GM12892 (cell line): ENCODE measurements at places on chromosomes 1 and 21.

GRCh38 chr1:91165033-91165654 lies 143.3 kb upstream of the ZNF644 start:
- peak; percentile 42 for DNase-seq

DNA sequence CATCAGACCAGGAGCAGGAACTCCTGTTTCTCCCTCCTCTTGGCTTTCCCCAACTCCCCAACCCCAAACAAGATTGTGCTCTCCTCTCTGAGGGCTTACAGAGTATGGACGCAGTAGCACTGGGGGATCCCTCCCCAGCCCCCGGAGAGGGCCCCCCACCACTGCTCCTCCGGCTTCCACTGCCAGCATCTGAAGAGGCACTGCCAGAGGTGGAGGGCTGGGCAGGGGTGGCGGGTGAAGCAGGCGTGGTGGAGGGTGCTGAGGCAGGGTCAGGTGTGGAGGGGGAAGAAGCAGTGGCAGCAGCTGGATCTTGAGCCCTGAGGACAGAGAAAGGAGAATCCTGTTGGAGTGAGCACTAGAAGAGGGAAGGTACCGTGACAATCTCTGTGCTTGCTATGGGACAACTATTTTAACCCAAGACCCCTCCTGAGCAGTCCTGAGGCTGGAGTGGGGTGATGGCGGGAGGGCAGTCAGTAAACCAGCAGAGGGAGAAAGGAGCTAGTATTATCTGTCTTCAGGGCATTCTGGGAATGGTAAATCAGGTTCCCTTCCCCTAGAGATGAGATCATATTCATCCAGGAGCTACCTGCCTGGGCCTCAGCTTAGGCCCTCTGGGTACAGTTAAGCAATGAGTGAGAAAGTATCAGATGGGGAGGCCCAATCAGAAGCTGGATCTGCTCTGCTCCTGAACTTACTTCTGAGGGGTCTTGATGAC lies 2.4 kb downstream of the UBQLN4 start:
- DNase-seq: no peak

- DNase-seq: no peak
Measured at GRCh38 chr1:93692451-93692861, 10.8 kb upstream of the BCAR3 start.

DNA sequence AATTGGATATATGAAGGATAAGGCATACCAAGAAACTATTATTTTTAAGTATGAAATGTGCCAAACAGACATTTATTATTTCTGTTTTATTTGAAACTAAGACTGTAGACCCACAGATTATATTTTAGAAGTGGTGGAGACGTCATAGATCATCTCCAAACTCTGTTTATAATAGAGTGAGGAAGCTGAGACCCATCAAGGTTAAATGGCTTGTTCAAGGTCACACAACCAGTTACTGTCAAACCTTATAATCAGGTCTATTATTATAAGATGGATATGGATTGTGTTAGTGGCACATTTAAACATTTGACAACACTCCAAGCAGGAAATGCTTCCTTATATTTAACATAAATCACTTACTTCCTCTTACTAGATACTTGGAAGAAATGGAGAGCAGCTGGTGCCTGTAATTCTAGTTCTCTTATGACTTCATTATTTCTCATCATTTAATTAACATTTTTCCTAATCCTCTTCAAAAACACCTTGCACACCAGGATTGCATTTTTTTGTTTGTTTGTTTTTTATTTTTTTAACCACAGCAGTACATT lies 117.0 kb downstream of the NEK7 start:
- no peak for DNase-seq

DNA sequence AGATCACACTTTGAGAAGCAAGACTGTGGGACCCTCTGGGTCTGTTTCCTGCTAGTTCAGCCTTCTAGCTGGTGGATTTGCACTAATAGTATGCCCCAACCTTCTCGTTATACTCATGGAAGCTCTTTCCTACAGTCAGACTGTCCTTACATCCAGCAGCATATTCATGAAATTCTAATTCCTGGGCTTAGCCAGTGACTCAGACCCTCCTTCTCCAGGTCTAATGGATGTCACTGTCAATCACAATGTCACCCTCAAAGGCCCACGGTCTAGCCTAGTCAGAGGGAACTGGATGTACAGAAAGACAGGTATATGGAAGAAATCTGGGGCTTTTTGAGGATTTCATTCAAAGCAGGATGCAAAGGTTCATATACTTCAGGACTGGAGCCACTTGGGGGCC lies 72.4 kb downstream of the KCNJ15 start:
- DNase-seq: no peak

DNA sequence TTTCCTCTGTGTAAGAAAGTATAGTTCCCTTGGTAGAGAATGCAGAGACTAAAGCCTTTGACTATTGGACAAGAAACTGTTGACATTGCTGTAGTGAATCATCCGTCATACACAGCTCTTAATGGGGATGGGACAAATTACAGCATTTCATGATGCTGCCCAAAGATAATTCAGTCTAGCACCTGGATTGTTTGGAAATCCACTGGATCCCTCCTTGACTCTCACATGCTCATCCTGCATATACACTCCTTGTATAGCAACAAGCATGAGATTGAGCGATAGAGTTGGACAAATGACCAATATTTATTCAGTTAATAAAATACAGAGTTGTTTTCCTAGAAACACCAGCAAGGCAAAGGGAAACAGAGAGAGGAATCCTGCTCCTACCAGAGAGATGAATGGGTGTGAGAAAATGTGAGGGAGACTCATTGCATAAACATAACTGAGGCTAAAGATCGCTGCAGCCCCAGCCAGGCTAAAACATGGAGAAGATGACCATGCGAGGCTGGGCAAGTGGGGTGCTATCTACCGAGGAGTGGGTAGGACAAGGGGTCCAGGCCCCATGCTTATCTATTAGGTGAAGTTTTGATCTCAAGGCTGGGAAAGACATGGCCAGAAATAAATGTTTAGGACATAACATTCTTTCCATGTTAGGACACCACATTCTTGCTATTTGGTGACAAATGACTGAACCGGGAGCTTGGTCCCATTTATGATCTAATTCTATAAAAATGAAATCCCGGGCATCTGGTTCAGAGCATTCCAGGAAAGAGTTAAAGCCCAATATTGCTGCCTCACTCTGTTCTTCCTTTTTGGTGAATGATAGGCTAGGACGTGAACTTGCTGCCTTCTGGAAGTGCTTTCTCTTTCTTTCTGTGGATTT lies 153.2 kb downstream of the TGFB2 start:
- no peak for DNase-seq

DNA sequence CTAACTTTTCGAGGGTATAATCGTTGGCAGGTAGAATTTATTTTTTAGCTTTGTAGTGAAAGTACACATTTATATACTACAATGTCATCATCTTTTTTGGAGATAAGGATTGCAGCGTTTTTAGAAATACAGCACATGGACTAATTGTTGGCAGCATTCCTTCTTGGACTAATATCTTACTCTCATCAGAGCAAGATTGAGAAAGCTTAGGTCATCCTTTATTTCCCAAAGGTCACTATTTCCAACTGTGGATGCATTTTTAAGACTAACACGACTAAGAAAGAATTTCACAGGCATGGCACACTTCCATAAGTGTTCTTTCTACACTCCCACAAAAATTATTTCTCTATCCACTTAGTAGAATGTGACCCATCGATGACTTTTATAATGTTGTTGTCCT lies 732.3 kb downstream of the NCAM2 start:
- DNase-seq: no peak

- no peak for DNase-seq
Measured at GRCh38 chr1:41958015-41958673, 39.4 kb upstream of the HIVEP3 start.

DNA sequence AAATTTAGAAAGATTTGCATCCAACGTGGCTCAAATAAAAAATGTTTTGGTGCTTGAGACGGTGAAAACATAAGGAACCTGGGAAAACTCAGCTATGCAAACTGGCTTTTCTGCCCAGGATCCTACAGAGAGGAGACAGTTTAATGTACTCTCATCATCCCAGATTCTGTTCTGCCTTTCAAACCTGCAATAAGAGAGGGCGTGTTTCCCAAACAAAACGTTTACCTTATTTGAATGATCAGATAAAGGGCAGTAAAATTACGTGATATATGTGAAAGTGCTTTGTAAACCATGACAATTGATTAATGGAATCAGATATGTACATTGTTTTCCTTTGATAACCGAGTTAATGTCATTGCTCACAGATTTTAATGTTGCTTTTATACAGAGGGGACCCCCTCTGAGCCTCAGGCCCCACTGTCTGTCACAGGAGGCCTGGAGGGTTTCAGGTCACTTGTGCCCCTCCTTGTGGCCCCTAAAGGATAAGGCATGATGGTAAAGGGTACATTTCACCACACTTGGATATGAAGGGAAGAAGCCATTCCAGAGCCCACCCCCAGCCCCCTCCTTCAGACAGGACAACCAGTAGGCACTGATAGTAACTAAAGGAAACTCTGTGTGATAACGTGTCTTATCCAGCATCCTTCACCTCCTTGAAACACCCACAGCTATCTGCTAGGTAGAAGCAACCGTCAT lies 157.6 kb downstream of the EDEM3 start:
- DNase-seq: no peak

GRCh38 chr1:11634365-11635192 lies 19.6 kb downstream of the FBXO2 start:
- DNase-seq: no peak

GRCh38 chr1:7579016-7579415 lies 192.1 kb upstream of the VAMP3 start:
- DNase-seq: no peak

GRCh38 chr21:42002421-42002958 lies 7.7 kb downstream of the ZBTB21 start:
- DNase-seq: no peak

DNA sequence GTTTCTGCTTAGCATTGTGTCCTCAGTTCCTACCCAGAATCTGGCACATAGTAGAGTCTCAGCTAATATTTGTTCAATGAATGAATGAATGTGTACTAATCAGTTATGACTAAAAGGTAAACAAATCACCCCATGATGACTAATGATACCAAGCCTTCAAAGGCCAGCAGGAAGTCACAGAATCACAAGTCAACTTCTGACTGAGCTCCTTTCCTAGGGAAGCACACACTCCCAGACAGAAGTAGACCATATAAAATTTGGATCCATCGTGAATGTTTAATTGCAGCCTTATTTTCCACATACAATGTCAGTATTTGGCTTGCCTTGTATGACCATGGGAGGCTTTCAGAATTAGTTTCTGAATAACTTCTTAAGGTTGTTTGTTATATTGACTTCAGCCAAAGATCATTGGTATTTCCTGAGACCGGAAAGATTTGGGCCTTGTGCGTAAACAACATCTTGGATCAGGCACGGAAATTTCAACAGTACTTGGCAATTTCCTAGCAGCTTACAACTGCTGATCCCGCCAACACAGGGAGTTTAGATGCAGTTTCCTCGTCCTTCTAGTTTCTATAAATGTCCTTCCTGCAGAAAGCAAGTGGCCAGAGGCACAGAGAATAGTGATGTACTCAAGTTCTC lies 185.9 kb upstream of the ATP1B1 start:
- DNase-seq: no peak

GRCh38 chr21:37615962-37616361 lies 249.4 kb downstream of the DYRK1A start:
- no peak for DNase-seq

GRCh38 chr1:185939142-185939541 lies 205.0 kb downstream of the HMCN1 start:
- DNase-seq: no peak

DNA sequence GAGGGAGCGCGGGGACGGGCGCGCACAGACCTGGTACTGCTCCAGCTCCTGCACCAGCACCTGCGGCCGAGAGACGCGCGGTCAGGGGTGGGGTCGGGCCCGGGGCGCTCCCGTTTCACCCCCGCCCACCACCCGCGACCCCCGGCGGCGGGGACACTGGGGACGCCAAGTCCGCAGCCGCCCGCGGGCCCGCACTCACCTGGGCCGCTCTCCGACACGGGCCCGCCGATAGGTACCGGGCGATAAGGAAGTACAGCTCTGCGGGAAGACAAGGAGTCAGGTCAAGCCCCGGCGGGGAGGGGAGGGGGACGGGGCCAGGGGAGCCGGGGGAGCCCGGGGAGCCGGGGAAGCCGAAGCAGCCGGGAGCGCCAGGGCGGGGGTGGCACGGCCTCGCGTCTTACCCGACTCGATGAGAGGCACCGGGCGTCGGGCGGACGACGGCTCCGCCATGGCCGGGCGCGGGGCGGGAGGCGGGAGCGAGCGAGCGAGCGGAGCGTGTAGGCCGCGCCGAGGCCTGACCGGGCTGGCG lies 326 bp downstream of the BRWD1 start:
- DNase-seq: peak; percentile 45

- DNase-seq: no peak
Measured at GRCh38 chr1:243559575-243560162, 290.4 kb downstream of the AKT3 start.

GRCh38 chr1:93159337-93159736 lies 20.9 kb downstream of the TMED5 start:
- DNase-seq: no peak

DNA sequence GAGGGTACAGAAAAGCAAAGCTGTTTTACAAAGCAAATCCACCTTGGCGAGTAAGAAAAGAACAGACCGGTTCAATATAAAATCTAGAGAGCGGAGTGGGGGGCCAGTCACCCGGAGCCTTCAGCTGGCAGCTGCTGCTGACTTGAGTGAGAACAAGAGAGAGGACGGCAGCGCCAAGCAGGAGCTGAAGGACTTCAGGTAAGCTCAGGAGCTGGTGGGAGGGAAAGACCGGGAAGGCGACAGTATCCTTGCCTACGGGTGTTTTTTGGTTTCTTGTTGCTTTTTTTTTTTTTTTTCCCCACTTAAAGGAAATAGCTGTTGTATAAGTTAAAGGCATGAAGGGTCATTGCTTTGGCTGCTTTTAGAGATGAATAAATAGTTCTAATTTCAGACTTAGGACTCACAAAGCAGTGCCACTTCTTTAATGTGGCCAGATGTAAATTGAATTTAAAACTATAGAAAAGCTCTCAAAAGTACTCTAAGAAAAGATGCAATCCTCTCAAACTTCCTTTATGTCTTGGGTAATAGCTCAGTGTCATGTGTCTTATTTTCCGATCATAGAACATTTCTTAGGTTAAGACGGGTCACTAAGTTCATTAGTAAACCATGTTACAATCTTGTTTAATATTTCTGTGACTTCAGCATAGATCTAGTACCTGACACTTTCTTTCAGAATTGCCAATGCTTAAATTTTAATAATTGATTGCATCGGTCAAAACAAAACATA lies 82.8 kb downstream of the PRDM2 start:
- DNase-seq: no peak

GRCh38 chr1:35062518-35063196 lies 16.5 kb upstream of the ZMYM1 start:
- DNase-seq: no peak

DNA sequence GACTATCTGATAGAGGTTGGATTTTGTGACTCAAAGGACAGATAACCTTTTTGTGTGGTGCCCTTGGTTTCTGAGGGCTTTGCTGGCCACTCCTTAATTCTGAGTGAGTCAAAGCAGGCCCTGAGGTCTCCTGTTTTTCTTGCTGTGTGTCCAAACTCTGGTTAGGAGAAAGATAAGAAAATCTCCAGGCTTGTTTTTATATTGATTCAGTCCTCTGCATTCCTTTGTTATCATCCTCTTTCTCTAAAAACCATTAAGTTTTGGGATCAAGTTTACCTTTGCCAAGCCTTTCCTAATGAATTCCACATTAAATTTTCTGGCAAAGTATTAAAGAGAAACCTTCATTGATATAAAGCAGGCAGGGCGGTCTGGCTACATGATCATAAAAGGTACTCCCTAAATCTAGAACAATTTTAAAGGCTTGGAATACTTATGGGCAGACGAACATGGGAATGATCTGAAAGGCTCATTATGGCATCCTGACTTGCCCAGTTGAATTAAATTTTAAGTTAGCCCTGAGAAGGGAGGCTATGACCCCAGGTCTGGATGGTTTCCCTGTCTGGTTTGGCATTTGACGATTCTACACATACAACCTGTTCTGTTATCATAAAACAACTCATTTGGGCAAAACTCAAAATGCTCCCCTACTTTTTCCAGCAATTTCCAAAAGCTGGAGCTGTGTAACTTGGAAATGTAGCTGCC lies 20.8 kb downstream of the ZBTB8B start:
- no peak for DNase-seq
